ENCODE measurements at places on chromosomes 11 and 22.
A peak's percentile ranks its signal among the peaks of the same experiment; 100 is the strongest.

GRCh38 chr22:37559901-37560607, at the start of gene CDC42EP1:
CDC42EP1 (plus strand) TSS chr22:37560480; CDS start chr22:37566350, 5,870 bp downstream.
- DNase-seq, result peak; percentile 73

DNA sequence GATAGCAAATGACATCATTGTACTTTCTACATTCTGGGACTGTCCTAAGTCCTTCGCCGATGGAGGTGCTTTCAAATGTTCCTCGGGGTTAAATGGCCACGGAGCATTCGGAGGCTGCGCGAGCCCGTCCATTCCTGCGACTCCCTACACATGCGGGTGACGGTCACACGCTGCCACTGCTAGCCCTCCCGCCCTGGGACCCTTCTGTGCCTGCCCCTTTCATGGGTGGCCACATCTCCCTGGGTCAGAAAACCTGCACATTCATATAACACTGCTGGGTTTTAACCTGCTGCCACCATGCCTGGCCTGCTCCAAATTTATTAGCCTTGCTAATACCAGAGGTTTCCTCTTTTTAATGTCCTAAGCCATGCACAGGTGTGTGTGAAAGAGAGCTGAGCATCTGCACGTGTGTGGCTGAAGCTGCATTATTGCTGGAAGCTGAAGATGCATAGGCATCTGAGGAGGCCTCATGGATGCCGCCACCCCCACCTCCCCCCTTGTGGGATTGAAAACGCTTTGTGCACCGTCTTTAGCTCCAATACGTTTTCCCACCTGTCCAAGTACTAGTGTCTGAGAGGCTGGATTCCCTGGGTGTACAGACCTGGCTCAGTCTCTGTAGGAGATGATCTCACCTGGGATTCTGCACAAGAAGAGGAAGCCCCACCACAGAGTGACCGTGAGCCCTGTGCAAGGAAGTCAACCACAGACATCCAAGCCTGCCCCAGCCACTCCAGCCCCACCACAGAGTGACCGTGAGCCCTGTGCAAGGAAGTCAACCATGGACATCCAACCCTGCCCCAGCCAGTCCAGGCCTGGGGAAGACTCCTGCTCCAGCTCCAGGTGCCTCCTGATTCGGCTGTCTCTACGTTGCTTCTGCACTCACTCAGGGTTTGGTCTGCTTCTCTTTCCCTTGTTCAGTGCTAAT, 626.4 kb downstream of the BRD1 start:
- peak; percentile 32 for DNase-seq

- DNase-seq, result no peak
These were observed 4.6 kb downstream of the WT1 start for GRCh38 chr11:32430568-32431381.

DNA sequence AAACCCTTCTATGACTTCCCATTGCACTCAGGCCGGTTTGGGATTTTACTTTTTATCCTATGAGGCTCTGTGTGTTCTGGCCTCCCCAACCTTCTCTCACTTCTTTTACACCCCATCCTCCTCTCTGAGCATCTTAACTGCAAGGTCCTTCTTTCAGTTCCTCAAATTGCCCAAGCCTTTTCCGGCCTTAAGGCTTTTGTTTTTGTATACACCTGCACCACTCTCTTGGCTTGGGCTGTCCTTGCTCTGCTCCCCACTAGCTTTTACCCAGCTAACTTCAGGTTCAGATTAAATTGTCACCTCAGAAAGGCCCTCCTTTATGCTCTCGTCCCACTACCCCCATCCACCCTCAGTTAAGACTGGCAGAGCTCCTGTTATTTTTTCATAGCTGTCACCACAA, 55.5 kb downstream of the FAM83F start:
- DNase-seq, result no peak

DNA sequence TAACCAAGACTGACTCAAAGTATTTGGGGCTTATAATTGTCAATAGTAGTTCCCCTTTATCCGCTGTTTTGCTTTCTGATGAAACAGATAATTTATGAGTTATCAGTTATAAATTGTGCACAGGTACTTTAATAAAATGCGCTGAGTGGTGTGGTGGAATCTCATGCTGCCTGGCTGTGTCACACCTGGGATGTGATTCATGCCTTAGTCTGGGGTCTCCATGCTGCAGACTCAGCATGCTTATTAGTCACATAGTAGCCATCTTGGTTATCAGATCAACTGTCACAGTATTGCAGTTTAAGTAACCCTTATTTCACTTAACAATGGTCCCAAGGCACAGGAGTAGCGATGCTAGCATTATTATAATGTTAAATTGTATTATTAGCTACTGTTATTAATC, 995.2 kb downstream of the NTM start:
- no peak for DNase-seq

- DNase-seq, result peak; percentile 53
These were observed 1.8 kb downstream of the CDC42EP2 start for GRCh38 chr11:65316227-65317024.

DNA sequence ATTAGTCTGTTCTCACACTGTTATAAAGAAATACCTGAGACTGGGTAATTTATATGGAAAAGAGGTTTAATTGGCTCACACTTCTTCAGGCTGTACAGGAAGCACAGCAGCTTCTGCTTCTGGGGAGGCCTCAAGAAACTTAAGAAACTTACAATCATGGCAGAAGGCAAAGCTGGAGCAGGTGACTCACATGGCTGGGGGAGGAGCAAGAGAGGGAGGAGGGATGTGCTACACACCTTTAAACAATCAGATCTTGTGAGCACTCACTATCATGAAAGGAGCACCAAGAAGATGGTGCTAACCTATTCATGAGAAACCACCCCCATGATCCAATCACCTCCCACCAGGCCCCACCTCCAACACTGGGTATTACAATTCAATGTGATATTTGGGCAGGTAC, 381.6 kb downstream of the ETS1 start:
- no peak for DNase-seq

GRCh38 chr11:107956543-107956942, 28.3 kb downstream of the RAB39A start:
- no peak for DNase-seq

GRCh38 chr11:118694771-118695170, 15.3 kb upstream of the TREH start:
- DNase-seq, result no peak

DNA sequence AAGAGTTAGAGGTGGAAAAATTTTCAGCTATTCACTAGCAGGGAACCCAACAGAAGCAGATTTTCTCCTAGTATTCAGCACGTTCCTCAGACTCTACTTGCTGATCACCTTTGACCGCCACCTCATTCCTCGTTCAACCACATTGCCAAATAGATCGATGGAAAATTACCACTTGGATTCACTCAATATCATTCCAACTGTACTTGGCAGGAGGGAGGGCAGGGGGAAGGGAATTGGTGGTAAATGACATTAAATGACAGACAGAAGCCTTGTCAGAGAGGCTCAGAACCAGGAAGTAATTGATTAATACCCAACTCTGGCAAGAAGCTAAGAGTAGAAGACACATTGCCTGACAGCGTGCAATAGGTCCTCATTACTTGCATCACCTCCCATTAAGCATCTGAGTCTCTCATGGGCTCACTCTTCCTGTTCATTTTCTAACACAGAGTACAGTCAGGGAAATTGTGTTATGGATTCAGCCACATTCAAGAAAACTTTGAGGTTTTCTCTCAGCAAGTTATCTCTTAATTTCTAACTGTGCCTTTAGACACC, 240.5 kb upstream of the FAT3 start:
- no peak for DNase-seq

- DNase-seq, result no peak
These were observed 43.4 kb downstream of the PAX6 start for GRCh38 chr11:31767685-31768084.

DNA sequence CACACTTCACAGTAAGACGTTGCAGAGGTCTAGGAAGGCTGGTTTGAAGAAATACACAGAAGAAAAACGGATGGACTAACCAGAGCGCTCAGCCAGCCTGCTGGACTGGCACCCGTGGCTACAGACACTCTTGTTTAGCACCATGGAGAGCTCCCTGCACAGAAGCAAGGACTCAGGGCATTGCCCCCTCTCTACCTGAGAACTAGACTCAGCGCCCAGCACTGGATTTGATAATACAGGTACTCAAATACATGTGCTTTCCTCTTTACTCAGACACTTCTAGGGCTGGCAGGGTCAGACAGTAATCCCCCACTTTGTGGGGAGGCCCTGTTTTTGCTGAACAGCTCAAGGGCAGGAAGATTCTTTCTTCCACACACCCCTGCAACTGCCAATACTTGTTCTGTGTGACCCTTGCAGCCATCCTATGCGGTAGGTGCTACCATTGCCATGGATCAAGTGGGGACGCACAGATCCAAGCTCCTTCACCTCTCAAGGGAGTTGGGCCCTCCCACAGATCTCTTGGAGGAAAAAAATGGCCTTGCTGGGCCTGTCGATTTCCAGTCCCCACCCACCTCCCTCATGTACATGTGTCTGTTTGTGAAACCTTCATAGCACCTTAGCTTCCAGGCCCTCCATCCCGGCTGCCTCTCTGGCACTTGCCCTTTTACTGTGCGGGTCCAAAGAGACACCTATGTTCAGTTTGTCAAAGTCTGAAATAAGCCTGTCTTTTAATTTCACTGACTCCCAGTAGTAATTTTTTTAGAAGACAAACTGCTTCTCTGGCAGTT, 5.1 kb upstream of the P2RX6 start:
- no peak for DNase-seq

- no peak for DNase-seq
These were observed 45.5 kb upstream of the THY1 start for GRCh38 chr11:119468511-119468910.

All from lower lobe of right lung (tissue), 2 donors.